ENCODE measurements at places on chromosomes 16 and 17.

GRCh38 chr17:61393904-61394629 is 5.6 kb upstream of the TBX2 start:
- DNase-seq, result peak; percentile 90

GRCh38 chr16:2675021-2675420 is 7.3 kb upstream of the KCTD5 start:
- no peak for DNase-seq

GRCh38 chr16:24046442-24046841 is 209.7 kb upstream of the CACNG3 start:
- DNase-seq, result no peak

DNA sequence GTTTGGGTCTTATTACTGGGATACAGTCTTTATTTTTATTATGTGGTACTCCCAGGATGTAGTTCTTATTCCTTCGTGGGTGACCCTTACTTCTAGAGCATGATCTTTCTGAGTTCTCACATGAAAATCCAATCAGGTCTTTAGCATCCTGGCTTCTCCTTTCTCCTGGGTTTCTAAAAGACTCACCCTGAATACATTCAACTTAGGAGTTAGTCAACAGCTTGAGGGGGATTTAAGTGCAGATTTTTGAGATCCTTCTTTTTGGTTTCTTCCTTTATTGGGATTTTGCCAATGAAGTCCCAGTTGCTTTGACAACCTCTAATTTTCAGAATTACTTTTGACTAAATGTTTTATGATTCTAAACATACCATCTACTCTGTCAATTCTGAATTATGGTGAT is 68.2 kb downstream of the SIAH1 start:
- no peak for DNase-seq

- no peak for DNase-seq
Measured at GRCh38 chr16:81517629-81518438, 73.2 kb downstream of the CMIP start.
